ENCODE measurements at places on chromosomes 7 and 10. TPM values are rescaled to one million over a fixed set of nuclear protein-coding genes. Genes with fewer than 3 reads are reported as not detected.

DNA sequence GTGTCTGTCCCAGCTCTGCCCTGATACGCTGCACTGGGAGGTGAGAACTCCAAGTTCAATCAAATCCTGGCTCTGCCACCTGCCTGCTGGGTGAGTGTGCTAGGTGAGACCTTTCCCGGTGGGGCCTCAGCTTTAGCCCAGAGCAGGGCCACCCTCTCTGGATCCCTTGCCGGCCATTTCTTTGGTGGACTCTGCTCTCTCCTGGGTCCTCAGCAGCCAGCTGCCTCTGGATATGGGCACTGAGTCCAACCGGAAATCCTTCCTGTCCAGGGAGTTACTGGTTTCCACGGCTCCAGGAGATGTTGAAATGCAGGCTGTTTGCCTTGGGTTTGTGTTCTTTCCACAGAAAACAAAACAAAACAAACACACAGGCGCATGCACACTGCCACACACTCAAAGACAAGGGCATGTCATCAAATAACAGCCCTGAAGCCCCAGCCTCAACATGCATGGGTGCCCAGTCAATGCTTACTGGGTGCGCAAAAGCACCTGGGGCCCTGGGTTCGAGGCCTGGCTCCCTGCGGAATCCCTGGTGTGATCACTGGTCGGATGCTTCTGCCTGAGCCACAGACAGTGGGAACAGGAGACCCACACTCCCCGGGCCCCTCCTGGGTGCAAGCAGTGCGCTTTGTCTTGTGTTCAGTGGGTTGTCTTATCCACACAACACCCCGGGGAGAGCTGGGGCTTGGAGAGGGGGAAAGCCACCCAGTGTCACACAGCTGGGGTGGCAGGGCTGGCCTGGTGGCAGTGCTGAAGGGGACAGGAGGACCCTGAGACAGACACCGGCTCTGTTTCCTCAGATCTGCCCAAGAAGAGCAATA is 33.1 kb downstream of the PPIF start:
- no peak for DNase-seq

RAMP3 gene
- 2.6 TPM for polyA plus RNA-seq

DNA sequence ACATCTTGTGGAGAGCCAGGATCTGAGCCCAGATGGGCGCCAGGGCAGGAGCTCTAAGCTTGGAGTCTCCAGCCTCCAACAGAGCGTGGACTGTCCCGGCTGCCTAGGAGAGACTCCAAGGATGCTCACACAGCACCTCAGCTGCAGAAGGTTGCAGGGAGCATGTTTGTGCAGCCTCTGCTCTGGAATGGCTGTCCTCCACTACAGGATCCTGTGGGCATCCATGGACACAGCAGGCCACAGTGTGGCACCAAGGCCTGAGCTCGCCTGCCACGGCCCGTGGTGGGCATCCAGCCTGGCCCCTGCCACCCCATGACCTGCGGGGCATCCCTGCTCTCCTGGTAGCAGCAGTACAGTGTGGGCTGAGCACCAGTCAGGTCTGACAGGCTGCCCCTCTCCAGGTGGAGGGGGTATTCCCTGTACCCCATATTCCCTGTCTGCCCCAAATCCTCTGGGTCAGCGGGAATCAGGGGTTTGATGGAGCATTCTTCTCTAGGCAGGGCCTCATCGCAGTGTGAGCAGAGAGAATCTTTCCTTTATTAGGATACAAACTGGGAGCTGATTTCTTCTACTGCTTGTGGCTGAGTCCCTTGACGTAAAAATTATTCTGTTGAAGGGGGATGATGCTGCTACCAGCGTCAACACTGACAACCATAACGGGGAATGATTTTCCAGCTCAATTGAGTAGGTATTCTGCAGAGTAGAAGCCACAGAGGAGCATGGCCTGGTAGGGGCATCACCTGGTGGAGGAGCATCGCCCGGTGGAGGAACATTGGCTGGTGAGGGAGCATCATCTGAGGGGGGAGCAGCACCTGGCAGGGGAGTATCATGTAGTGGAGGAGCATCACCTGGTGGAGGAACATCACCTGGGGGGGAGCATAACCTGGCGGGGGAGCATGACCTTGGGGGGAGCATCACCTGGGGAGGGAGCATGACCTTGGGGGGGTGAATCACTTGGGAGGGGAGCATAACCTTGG is 60.6 kb downstream of the GLRX3 start:
- DNase-seq: no peak

DNA sequence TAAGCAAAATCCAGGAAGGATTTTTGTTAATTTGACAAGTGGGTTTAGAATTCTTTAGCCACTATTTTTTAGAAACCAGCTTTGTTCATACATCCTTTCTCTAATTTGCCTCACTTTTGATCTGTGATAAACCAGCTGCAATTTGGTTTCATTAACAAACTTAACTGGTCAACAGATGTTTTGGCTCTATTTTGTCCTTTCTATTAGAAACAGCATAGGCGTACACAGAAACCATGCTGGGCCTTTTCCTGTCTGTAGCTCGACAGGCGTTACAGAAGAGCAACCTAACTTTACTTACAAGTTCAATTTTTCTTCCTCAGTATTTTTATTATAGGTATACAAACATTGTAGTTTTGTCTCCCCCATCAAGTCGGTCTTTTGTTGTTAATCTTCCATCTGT is 28.2 kb downstream of the KAT6B start:
- DNase-seq: no peak

OLAH gene
- not detected for polyA plus RNA-seq

DNA sequence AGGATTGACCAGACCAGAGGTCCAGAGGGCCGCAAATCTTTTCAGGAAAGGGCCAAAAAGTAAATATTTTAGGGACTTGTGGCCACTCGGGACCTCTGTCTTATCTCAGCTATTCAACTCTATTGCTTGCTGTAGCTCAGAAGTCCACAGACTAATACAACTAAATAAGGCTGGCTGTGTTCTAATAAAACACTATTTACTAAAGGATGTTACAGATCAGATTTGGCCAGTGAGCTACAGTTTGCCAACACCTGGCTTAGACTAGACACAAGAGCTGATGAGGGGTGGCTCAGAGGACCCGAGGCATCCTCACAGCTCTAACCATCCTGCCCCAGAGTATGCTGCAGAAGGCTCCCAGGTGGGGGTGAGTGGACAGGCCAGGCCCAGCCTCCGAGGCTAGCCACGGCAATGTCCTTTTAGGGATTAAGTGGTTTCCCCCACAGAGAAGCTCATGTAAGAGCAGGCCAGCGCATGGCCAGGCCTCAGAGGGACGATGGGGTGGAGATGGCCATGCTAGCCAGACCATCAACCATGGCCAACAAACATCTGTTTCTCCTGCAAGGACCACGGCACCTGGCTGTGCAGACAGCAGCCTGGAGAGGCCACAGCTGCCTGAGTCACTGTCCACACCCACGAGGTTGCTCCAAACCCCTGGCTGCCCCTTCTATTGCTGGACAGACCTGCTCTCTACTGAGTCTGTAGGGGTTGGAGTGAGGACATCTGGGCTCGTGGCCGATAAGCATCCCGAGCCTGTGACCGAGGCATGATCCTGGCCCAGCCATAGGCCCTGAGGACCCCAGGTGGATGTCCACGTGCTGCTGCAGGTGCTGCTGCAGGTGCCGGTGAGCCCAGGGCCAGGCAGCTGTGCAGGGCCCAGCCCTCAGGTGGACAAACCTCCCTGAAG is 76.5 kb downstream of the AFAP1L2 start:
- peak; percentile 59 for DNase-seq

- DNase-seq: no peak
Measured at GRCh38 chr10:119396709-119397071, 145.8 kb downstream of the RGS10 start.

DNA sequence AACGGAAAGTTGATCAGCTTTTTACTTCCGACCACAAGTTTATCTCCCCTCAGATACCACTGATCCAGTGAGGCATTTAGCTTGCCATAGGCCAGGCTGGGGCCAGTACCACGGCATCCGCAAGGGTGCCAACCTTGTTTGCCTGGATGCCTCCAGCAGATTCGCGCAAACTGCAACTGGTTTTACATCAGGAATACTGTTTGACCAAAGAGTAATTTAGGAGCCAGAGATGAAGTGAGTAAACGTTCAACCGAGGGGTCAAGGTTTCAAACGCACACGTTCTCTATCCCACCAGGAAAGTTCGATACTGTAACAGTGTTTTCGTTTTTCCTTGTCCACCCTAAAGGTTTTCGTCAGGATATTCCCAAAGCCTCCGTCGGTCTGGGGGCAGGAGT is 266 bp upstream of the MDFIC start:
- no peak for DNase-seq

- DNase-seq: no peak
Measured at GRCh38 chr10:73639286-73639685, 2.0 kb downstream of the MYOZ1 start.

Measured in muscle of arm (tissue), 14 donors.